ENCODE measurements at places on chromosomes 2 and 18. TPM values are rescaled to one million over a fixed set of nuclear protein-coding genes. Genes with fewer than 3 reads are reported as not detected.
A peak's percentile ranks its signal among the peaks of the same experiment; 100 is the strongest.

GRCh38 chr2:40556293-40556692, 104.4 kb upstream of the SLC8A1 start:
- no peaks in the 10 kb centered on the region for H3K36me3 ChIP-seq
- H3K4me3 ChIP-seq = no peak overlapping the region
- no peaks in the 10 kb centered on the region for H3K27me3 ChIP-seq
- no peaks in the 10 kb centered on the region for H3K4me1 ChIP-seq
- no peak for DNase-seq

DNA sequence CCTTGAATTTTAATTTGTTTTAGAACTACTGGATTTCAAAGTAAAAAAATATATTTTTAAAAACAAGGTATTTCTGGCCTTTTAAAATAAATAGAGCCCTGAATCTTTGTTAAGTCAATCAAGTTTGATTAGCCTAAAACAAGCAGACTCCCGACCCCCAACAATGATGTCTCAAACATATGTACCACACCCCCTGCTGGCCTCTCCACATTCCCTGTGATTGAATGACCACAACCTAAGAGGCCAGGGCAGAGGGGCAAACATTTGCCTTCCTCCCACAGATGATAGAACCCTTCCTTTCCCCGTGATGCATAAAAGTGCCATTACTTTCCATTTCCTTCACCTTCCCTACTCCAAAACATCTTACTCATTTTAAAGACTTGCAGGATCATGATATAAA, 130.9 kb downstream of the STK39 start:
- H3K36me3 ChIP-seq = peaks cover 3% of the 10 kb centered on the region
- no peak overlapping the region for H3K27ac ChIP-seq
- no peaks in the 10 kb centered on the region for H3K4me1 ChIP-seq

GRCh38 chr2:230872968-230873660, 8.4 kb downstream of the ITM2C start:
- peaks cover 50% of the 10 kb centered on the region for H3K36me3 ChIP-seq
- H3K4me3 ChIP-seq = no peak overlapping the region
- no peaks in the 10 kb centered on the region for H3K27me3 ChIP-seq
- peaks cover 35% of the 10 kb centered on the region for H3K4me1 ChIP-seq
- DNase-seq = peak; percentile 32

Gene NYAP2
- total RNA-seq = not detected

GRCh38 chr18:45838302-45839070, 13.0 kb downstream of the SIGLEC15 start:
- H3K27ac ChIP-seq = no peak overlapping the region
- DNase-seq = no peak
- peaks cover 4% of the 10 kb centered on the region for H3K4me1 ChIP-seq
- no peaks in the 10 kb centered on the region for H3K36me3 ChIP-seq
- H3K4me3 ChIP-seq = no peak overlapping the region

Gene BOLL
- not detected for total RNA-seq

Gene NTSR2
- not detected for total RNA-seq

Gene CTNNA2
- total RNA-seq = 9.8 TPM

DNA sequence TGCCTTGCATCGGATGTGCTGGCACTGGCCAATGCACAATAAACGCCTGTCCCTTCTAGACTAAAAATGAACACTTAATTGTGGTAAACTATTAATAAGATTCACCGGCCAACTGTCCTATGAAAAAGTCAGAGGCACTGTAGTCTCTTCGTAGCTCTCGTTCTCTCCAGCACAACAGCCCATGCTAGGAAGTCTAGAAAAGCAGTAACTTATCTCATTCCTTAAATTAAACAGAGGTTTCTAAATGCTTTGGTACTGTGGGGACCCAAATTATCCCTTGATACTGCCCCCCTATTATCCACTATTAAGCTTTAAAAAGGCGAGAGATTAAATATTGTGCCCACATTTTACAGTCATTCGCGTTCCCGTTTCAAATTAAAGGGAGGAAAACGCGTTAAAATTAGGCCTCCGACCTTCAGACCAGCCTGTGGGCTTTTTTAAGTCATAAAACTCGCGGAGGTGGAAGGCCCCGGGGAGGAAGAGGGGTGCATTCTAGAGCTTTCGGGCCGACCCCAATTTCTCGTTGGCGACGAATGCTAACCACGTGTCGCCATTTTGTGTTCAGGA, 1.5 kb upstream of the PCBP1 start:
- H3K4me3 ChIP-seq = peak overlapping the region; percentile 90
- peak; percentile 55 for DNase-seq
- no peaks in the 10 kb centered on the region for H3K27me3 ChIP-seq
- peak overlapping the region; percentile 100 for H3K27ac ChIP-seq
- peaks cover 13% of the 10 kb centered on the region for H3K4me1 ChIP-seq

Gene GPR35
- 0.32 TPM for total RNA-seq

Gene PFN4
- not detected for total RNA-seq

GRCh38 chr18:50014606-50015005, 180.3 kb downstream of the MYO5B start:
- no peaks in the 10 kb centered on the region for H3K4me1 ChIP-seq
- no peak overlapping the region for H3K4me3 ChIP-seq
- no peaks in the 10 kb centered on the region for H3K27me3 ChIP-seq
- H3K27ac ChIP-seq = no peak overlapping the region
- DNase-seq = no peak

GRCh38 chr2:120867290-120868241, 131.9 kb downstream of the GLI2 start:
- peak; percentile 78 for DNase-seq
- H3K4me3 ChIP-seq = no peak overlapping the region
- H3K27ac ChIP-seq = peak overlapping the region; percentile 83
- H3K27me3 ChIP-seq = no peaks in the 10 kb centered on the region
- no peaks in the 10 kb centered on the region for H3K4me1 ChIP-seq
- H3K36me3 ChIP-seq = no peaks in the 10 kb centered on the region

GRCh38 chr2:175823002-175823706, 178.9 kb downstream of the LNPK start:
- H3K36me3 ChIP-seq = no peaks in the 10 kb centered on the region
- H3K27me3 ChIP-seq = no peaks in the 10 kb centered on the region
- DNase-seq = no peak
- peak overlapping the region; percentile 36 for H3K27ac ChIP-seq
- no peaks in the 10 kb centered on the region for H3K4me1 ChIP-seq
- no peak overlapping the region for H3K4me3 ChIP-seq

DNA sequence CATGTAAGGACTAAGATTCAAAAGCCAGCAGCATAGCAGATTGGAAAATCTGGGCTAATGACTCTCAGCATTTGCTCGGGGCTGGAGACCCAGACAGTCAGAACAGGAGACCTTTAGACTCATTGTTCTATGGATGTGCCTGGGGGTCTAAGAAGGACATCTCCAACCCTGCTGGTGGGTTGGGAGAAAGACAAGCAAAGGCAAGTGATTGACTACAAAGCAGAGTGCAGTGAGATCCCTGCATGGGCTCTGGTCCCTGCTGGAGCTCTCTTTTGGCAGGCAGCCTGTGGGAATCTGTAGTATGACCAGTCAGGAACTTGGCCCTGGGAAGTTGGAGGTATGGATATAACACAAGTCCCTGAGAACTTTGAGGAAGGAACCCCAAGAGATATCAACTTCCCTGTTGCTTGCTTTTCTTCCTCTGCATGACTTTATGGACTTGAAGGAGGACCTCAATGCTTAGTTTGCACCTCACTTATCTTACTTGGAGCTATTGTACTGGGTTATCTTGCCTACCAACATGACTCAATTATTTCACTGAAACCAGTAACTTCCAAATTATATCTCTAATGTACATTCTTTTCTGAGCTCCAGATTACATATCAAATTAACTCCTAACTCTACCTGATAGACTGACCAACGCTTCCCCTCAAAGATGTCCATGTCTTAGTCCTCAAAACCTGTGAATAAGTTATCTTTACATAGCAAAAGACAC, 236.0 kb downstream of the CYRIA start:
- peaks cover 19% of the 10 kb centered on the region for H3K4me1 ChIP-seq
- H3K4me3 ChIP-seq = peak overlapping the region; percentile 5
- H3K27me3 ChIP-seq = no peaks in the 10 kb centered on the region
- DNase-seq = peak; percentile 63
- no peak overlapping the region for H3K27ac ChIP-seq

- no peaks in the 10 kb centered on the region for H3K4me1 ChIP-seq
- H3K27me3 ChIP-seq = no peaks in the 10 kb centered on the region
- no peak for DNase-seq
Observed at GRCh38 chr2:127330753-127331152, 36.8 kb upstream of the ERCC3 start.

Gene ZNF521
- 26.9 TPM for total RNA-seq

Gene GCG
- total RNA-seq = not detected

GRCh38 chr18:21331065-21331464, 89.0 kb downstream of the GREB1L start:
- peak overlapping the region; percentile 38 for H3K27ac ChIP-seq
- no peak overlapping the region for H3K4me3 ChIP-seq
- peaks cover 3% of the 10 kb centered on the region for H3K4me1 ChIP-seq
- H3K27me3 ChIP-seq = peaks cover 8% of the 10 kb centered on the region
- H3K36me3 ChIP-seq = no peaks in the 10 kb centered on the region
- no peak for DNase-seq

- peak; percentile 70 for DNase-seq
- no peak overlapping the region for H3K27ac ChIP-seq
- H3K27me3 ChIP-seq = peaks cover 15% of the 10 kb centered on the region
- no peak overlapping the region for H3K4me3 ChIP-seq
Observed at GRCh38 chr2:175690113-175690837, 311.8 kb downstream of the LNPK start.

Gene SYT4
- 0.53 TPM for total RNA-seq

DNA sequence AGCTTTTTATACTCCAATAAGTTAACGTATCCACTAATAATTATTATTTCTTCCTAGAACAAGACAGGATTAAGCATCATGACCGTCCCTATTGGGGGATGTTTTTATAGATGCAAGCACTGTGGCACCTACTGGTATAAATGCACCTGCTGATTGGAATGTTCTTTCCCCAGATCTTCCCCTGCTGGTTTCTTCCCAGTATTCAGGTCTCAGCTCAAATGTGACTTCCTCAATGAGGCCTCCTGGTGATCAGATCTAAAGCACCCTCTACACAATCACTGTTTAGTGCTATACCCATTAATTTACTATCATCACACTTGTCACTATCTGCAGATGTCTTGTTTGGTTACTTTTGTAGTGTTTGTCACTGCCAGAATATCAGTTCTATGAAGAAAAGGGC, 3.9 kb upstream of the TYMS start:
- no peak overlapping the region for H3K4me3 ChIP-seq
- no peaks in the 10 kb centered on the region for H3K4me1 ChIP-seq
- H3K36me3 ChIP-seq = no peaks in the 10 kb centered on the region
- no peak for DNase-seq
- no peak overlapping the region for H3K27ac ChIP-seq

DNA sequence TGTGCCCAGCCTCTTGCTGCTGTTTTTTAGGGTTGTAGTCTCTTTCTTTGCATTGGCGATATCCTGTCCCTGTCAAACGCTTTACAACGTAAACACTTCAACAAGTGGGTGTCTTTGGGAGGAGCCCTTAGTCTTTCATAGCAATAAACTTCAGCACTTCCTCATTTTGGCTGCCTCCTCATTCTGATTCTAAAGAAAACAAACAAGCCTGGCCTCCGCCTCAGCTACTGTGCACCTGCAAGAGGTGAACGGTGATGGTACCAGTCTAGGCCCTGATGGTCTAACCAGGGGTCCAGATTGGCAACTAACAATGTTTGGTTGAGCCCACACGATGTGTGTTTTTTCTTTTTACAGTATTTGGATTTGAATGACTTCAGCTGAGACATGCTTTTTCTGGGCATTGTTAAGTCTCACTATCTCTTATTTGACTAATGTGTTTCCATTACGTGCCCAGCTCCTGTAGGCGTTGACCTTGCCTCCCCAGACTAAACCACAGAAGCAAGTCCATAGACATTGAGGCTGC, 53.2 kb upstream of the CUL3 start:
- H3K36me3 ChIP-seq = no peaks in the 10 kb centered on the region
- no peak overlapping the region for H3K4me3 ChIP-seq
- no peak overlapping the region for H3K27ac ChIP-seq
- H3K4me1 ChIP-seq = no peaks in the 10 kb centered on the region

GRCh38 chr18:40546875-40547274, 1408.2 kb upstream of the PIK3C3 start:
- no peaks in the 10 kb centered on the region for H3K36me3 ChIP-seq
- no peak overlapping the region for H3K27ac ChIP-seq
- H3K27me3 ChIP-seq = no peaks in the 10 kb centered on the region
- no peak overlapping the region for H3K4me3 ChIP-seq
- no peaks in the 10 kb centered on the region for H3K4me1 ChIP-seq

DNA sequence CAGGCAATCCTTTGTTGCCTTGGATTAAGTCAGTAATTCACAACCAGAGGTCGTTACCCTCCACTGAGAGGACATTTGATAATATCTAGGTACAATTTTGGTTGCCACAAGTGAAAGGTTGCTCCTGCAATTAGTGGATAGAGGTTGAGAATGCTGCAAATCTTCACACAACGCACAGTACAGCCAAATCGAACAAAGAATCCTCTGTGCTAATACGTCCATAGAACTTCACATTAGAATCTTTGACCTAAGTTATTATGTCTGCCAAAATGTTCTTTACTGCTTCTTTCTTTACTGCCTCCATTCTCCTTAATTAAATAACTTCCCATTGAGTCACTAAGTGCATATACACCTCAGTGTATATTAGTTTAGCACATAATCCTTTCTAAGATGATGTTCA, 879.5 kb downstream of the TRIB2 start:
- no peak overlapping the region for H3K4me3 ChIP-seq
- H3K27ac ChIP-seq = no peak overlapping the region
- no peaks in the 10 kb centered on the region for H3K27me3 ChIP-seq
- H3K4me1 ChIP-seq = no peaks in the 10 kb centered on the region
- H3K36me3 ChIP-seq = no peaks in the 10 kb centered on the region
- DNase-seq = no peak

- no peaks in the 10 kb centered on the region for H3K36me3 ChIP-seq
- no peaks in the 10 kb centered on the region for H3K4me1 ChIP-seq
- no peaks in the 10 kb centered on the region for H3K27me3 ChIP-seq
Observed at GRCh38 chr2:53216805-53217204, 550.8 kb upstream of the CHAC2 start.

GRCh38 chr2:70304498-70304897, 2.6 kb upstream of the FAM136A start:
- no peak overlapping the region for H3K27ac ChIP-seq
- peaks cover 4% of the 10 kb centered on the region for H3K4me1 ChIP-seq
- peaks cover 14% of the 10 kb centered on the region for H3K36me3 ChIP-seq
- peak; percentile 63 for DNase-seq
- no peaks in the 10 kb centered on the region for H3K27me3 ChIP-seq
- H3K4me3 ChIP-seq = no peak overlapping the region

GRCh38 chr2:2014251-2014771, 270.0 kb upstream of the PXDN start:
- H3K4me1 ChIP-seq = peaks cover 10% of the 10 kb centered on the region
- DNase-seq = peak; percentile 46
- no peaks in the 10 kb centered on the region for H3K36me3 ChIP-seq
- H3K4me3 ChIP-seq = no peak overlapping the region

- H3K4me3 ChIP-seq = peak overlapping the region; percentile 84
- peaks cover 38% of the 10 kb centered on the region for H3K27me3 ChIP-seq
- peak; percentile 77 for DNase-seq
- H3K27ac ChIP-seq = no peak overlapping the region
Observed at GRCh38 chr18:12287684-12288402, 20.2 kb upstream of the TUBB6 start.

- no peaks in the 10 kb centered on the region for H3K4me1 ChIP-seq
- no peak overlapping the region for H3K4me3 ChIP-seq
- H3K27ac ChIP-seq = no peak overlapping the region
- no peaks in the 10 kb centered on the region for H3K36me3 ChIP-seq
- no peaks in the 10 kb centered on the region for H3K27me3 ChIP-seq
Observed at GRCh38 chr2:118750959-118751565, 96.4 kb downstream of the EN1 start.

- no peak overlapping the region for H3K27ac ChIP-seq
- H3K4me1 ChIP-seq = peaks cover 4% of the 10 kb centered on the region
- no peaks in the 10 kb centered on the region for H3K36me3 ChIP-seq
- no peak for DNase-seq
- H3K27me3 ChIP-seq = no peaks in the 10 kb centered on the region
Observed at GRCh38 chr2:134201533-134201932, 52.3 kb upstream of the MGAT5 start.

Measured in endodermal cell (in vitro differentiated cells).